ENCODE measurements at places on chromosomes 5 and 9.

DNA sequence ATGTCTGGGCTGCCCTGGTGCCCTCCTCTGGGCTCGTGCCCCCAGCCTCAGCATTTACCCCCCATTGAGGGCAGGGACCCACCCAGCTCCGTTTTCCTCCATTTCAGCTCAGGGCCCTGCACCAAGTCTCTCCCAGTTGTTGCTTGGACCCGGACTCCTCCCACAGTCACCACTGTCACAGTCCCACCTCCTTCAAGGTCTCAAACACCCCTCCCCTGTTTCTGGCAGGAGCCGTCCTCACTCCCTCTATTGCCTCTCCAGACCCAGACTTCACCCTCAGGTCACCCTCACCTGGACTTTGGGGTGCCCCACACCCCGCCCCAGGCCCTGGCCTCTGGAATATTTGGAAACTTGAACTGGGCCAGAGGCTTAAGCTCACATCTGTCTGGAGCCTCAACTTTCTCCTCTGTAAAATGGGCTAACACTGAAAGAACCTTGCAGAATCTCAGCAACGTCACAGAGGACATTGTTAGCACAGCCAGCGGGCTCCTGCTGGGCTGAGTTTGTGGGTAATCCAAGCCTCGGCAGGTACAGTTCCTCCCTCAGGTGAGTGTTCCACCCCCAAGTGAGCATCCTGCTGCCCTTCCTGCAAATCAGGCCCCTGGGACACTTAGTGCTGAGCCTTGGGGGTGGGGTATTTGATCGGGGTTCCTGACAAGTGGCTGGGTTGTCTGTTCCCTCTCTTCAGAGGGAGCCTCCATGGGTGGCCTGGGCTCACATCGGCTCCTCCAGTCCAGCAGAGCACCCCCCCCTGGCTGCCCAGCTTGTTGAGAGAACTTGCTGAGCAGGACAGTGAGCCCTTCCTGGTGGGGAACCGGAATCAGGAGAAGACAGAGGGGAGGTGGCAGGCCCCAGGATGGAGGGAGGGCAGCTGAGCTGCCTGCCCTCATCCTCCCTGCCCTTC, 130.1 kb downstream of the C9orf50 start:
- no peak for DNase-seq

DNA sequence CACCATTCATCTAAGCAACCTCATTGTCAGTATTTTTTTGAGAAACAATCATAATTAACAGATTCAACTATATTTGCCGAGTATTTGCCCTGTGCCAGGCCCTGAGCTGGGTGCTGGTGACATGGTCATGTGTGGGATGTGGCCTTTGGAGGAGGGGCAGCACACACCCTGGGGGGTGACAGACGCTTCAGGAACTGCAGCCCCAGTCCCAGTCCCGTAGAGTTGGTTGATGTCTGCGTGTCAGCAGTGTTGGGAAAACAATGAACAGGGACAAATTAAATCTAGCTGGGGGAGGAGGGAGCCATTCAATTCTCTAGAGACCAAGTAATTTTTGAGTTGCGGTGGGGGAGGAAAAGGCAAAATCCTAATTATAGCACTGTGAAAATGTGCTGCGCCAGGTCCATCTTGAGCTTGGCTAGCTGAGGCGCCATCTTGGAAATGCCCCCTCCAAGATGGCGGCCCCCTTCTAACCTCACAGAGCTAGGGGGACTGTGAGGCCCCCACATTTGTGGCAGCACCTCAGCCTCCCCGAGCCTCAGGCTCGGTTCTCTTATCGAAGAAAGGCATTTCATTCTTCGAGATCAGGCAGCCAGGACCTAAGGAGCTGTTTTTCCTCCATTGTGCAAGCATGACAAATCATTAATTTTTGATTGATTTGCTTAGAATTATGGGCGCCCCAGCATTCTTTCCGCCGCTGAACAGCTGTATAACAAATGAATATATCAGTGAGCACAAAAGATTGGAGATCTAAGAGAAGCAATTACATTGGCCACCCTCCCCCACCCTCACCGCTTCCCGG, 87.8 kb downstream of the ZNF618 start:
- DNase-seq: no peak

DNA sequence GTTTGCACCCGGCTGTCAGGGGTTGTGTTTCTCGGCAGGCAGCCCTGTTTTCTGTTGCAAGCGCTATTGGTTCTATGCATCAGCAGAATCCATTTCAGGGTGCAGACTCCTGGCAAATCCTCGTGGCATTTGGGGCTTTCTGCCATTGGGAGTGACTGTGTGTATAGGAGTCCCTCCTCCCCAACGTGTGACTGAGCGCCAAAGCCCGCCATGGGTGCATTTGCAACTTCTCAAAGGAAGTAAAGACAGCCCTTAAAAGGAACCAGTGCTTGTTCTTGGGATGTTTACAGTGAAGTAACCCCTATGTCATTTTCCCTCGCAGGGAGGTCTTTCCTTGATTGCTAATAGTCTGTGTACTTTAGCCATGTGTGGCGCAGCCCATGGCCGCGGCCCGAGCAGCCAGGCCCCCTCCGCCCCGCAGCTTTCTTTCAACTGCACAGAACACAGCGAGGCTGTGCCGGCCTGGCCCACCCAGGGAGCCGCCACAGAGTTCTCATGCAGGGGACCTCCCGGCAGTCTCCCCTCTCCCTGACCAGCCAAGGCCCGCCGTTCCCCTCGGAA, 175.6 kb downstream of the HSD17B3 start:
- no peak for DNase-seq

GRCh38 chr9:112836394-112836793, 54.3 kb downstream of the SLC46A2 start:
- peak; percentile 96 for DNase-seq

DNA sequence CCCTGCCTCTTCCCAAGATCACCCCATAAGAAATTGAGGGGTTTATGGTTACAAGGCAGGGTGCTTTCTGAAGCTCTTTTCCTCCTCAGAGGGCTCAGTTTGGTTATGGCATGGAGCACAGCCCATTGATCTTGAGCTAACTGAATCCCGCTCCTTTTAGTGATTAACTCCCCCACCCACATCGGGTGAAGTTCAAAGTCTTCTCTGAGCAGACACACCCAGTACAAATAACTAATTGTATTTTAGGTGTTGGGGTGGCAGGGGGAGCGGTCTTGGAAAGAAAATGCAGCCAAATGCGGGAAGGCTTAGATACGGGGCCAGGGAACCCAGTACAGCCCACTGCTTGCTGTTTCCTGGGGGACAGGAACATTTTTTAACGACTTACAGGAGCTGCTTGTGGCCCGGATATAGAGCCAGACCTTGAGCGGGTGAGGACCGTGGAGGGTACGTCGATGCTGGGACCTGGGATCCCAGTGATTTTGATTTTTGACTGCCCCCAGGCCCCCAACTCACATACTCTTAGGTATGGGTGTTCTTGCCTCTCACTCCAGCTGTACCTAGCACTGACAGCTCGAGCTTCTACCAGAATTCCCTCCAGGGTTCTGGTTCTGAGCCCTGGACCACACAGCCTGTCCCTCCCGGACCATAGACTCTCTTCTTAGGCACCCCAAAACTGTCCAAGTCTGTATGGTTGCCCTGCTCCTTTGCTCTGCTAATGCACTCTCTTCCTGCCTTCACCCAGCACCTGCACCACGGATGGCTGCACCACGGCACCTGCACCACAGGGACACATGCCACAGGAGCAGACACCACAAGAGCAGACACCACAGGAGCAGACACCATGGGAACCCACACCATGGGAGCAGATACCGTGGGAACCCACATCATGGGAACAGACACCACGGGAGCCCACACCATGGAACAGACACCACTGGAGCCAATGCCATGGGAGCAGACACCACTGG, 18.3 kb upstream of the RXRA start:
- DNase-seq: no peak

GRCh38 chr5:160772854-160773253, 79.2 kb downstream of the ATP10B start:
- DNase-seq: no peak

- DNase-seq: no peak
These were observed 104.4 kb downstream of the C5orf15 start for GRCh38 chr5:133863857-133864585.

- no peak for DNase-seq
These were observed 53.0 kb upstream of the PDZD2 start for GRCh38 chr5:31585895-31586270.

GRCh38 chr5:142411656-142412425, 87.0 kb upstream of the SPRY4 start:
- DNase-seq: no peak

DNA sequence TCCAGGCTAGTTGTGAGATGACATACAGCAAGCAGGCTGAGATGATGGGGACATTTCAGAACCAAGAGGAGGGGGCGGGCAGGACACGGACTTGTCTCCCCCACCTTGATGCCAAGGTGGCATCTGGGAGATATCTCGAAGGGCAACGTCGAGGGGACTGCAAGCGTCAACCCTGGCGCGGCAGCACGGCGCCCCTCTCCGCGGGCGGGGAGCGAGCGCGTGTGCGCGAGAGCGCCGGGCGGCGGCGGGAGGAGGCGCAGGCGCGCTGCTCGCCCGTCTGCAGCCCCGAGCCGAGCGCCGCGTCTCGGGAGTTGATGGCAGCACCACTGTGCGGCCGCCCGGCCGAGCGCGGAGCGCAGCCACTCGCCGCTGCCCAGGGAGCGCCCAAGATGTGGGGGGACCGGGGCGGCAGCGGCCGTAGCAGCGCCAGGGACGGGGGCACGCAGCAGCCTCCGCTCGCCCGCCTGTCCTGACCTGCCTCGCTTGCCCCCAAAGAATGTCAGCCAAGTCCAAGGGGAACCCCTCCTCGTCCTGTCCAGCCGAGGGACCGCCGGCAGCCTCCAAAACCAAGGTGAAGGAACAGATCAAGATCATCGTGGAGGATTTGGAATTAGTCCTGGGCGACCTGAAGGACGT, at the start of gene PRR16:
TSS of gene PRR16 (plus strand) at position 310 of the 636 bp plus-strand sequence.
- DNase-seq: peak; percentile 18

GRCh38 chr5:33659526-33660169, 218.9 kb downstream of the TARS1 start:
- DNase-seq: no peak

DNA sequence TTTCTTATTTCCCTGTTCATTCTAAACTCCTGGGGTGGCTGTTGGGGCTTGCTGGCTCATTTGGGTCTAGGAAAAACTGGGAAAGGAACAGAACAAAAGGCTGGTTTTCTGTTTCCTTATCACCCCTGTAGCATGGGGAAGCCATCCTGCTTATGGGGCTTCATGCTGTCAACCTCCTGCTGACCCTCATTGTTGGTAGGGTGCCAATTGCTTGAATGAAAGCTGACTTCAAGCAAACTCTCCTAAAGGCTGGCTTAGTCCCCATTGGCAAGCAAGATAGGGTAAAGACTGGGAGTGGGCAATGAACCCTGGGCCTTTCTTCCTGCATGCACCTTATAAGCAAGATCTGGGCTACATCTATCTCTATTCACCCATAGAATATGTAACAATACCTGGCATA, 511.6 kb downstream of the DMAC1 start:
- DNase-seq: no peak

- peak; percentile 62 for DNase-seq
These were observed 1.3 kb downstream of the HMGXB3 start for GRCh38 chr5:150001660-150002486.

GRCh38 chr5:179118756-179119414, 58.7 kb downstream of the ZNF354C start:
- no peak for DNase-seq

DNA sequence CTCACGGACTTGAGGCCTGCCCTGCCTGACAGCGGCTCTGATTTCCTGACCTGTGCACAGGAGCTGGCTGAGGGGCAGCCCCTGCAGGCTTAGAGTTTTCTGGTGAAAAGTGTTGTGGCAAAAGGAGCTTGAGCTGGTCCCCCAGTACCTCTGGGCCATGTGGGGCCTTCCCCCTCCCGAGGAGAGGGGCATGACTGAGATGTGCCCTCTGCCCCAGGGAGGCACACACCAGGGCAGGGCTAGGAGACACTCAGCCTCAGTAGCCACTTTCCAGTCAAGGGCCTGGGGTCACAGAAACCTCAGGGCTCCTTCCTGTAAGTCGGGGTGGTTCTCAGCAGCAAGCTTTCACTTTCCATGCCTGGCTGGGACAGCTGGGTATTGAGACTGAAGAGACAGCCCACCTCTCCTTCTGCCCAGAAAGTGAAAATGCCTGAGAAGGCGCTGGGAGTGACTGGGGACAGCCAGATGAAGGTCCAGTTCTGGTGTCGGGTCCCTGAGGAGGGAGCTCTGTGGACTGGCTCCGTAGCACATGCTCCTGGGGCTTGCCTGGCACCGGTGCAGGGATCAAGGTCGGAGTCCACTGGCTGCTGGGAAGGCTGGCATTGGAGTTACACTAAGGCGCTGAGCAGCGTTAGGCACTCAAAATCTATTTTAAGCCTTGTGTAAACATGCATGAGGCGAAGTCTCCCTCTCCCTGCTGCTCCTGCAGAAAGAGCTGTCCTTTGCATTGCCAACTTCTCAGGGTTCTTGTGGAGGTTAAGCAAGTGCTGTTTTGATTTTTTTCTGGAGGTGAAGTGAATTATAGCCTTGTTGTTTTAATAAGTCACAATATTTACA, 394.9 kb downstream of the GADD45G start:
- peak; percentile 97 for DNase-seq

- DNase-seq: no peak
These were observed 6.5 kb upstream of the INSL6 start for GRCh38 chr9:5191985-5192384.

- DNase-seq: peak; percentile 65
These were observed 1.6 kb upstream of the TNIP1 start for GRCh38 chr5:151082282-151082902.

DNA sequence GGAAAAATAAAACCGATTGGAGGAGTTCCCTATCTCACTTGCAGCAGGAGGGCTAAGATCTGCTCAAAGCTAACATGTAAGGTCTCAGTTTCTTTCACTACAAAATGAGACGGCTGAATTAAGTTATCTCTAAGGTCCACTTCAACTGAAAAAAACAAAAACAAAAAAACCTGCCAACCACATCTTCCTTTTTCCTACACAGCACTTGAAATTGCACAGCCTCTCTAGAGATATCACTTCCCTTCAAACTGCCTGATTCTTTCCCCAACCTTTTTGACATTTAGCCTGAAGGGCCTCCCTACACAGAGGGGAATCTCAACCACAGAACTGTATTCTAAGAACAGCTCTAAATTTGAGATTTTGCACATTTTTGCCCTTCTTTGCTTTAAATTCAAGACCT, 227.9 kb upstream of the TARS1 start:
- no peak for DNase-seq

GRCh38 chr5:91955610-91956009, 572.5 kb upstream of the ARRDC3 start:
- no peak for DNase-seq

GRCh38 chr5:151110122-151110681, 29.4 kb upstream of the TNIP1 start:
- no peak for DNase-seq

- DNase-seq: no peak
These were observed 421.7 kb downstream of the CDK5RAP2 start for GRCh38 chr9:120158221-120158620.

DNA sequence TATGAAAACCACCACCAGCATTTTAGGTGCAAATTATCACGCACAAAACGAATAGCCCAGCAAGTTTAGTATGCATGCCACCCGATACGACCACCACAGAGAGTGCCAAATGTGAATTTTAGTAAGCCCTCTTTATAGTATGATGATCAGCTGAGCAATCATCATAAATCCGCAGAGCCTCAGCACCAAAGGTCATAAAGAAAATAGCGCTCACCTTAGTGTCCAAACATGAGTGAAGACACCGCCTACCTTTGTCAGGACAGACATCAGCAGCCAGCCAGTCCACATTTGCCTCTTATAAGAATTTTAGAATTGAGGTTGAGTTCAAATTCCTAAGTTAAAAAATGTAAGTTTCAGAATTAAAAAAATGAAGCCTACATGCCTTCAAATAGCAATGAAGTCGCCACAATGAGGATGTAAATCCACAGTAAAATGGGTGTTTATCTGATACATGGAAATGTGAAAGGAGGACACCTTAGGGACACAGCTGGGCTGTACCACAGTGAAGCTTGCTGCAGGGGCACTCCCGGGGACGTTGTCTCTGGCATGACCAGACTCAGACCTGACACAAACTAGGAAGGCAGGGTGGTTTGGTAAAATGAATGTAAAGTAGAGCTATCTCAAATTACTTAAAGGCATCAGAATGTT, 149.0 kb downstream of the AUH start:
- DNase-seq: no peak

Measured in NCI-H510A treated with DMSO at 0.1 percent for 48 hours (cell line).